ENCODE measurements at places on chromosomes 1 and 21.

DNA sequence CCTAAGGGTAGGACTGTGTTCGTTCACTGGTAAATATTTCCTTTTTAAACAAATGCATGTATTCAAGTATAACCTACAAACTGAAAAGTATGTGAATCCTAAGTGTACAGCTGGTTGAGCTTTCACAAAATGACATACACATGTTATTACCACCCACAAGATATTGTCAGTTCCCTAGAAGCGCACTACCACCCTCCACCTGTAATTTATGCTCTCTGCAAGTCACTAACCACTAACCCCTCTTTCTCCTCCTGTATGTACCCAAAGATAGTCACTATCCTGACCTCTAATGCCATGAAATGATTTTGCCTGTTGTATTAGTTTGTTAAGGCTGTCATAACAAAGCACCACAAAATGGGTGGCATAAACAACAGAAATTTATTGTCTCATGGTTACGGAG is 82.8 kb upstream of the CHODL start:
- DNase-seq: no peak

- DNase-seq: no peak
These were observed 47.4 kb downstream of the GFI1 start for GRCh38 chr1:92439291-92439690.

DNA sequence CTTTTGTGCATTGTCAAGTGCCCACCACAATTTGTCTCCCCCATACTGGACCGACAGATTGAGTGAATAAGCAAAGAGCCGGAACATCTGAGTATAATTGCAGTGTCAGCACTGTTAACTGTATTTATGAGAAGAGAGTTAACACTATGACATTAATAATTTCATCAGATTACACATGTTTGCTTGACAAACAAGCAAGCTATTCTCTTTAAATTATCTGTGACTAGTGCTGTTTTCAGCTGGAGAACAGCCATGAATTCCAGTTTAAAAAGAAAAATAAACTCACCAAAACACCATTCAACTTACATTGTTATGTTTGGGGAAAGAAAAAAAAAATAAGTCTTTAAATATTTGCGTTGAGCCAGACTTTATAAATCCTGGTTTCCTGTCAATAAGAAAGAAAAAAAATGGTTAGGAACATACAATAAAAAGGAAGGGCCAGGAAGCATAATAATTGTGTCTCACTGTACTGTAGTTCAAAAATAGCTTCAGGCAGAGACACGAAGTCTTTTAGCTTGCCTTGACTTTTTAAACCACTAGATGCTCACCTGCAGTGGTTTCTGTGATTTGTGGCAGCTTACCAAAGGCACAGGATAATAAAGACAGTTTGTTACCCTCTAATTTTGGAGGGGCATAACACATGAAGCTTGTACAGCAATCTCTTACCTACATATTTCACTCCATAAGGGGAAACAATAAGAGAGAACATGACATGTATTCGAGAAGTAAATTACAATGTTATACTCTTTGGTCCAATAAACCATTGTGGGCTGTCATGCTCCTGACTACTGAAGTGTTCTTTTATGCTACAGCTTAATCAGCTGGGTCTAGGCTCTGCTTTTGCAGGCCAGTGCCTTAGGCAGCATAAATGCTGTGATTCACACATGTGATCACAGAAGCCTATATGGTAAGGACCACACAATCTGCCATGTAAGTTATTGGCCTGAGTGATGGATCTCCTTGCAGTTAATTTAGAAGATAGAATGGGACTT is 302.0 kb upstream of the ADGRL2 start:
- no peak for DNase-seq

DNA sequence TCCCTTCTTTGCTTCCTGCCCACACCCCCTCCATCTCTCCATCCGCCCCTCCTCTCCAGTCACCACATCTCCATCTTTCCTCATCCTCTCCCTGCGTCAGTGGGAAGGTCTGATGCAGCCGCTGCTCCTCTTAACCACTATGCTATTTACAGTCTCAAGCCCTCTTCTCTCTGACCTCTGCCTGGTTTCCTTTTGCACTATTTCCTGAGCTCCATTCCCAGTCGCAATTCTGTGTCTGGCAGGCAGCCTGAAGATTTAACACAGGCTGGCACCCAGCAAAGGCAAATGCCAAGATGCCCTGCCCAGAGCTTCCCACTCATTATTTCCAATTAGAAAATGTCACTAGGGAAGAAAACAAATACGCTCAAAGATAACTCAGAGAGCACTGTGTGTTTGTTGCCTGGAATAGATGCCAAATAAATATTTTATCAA is 89.6 kb upstream of the LPGAT1 start:
- DNase-seq: no peak

DNA sequence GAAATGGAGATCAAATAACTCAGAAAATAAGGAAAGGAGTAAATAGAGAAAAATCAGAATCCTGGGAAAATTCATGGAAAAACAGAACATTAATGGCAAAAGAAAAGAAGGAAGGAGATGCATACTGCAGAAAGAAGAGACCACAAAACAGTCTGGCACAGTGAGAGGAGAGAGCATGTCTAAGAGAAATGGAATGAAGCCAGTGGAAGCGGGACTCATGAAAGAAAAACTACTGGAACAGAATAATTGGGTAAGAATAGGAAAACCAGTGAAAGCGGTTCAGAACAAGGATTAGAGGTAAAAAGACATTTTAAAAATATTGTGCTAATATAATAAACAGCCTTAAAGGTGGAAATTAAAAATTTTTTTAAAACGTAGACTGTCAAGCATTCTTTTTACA is 93.6 kb upstream of the GREM2 start:
- DNase-seq: no peak

GRCh38 chr1:217626321-217626720 is 4.6 kb downstream of the GPATCH2 start:
- no peak for DNase-seq

DNA sequence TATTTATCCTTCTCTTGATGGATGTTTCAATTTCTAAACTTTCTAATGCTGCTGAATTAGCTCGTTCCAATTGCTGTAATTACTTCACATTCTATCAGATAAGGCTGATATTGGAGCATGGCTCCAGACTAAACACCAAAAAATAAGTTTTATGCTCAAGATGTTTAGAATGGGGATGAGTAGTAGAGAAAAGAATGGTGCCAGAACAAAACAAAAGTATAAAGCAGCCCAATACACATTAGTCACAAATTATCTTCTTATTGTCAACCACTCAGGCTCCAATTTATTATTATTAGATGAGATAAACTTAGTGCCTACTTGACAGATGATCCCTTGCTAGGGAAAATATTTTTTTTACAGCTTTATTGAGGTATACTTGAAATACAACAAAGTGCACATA is 21.8 kb downstream of the ATPAF1 start:
- DNase-seq: no peak

All from Jurkat, Clone E6-1 (cell line).